ENCODE measurements at places on chromosomes 12 and 14.

- no peak for DNase-seq
Measured at GRCh38 chr14:61334197-61334701, 12.9 kb downstream of the PRKCH start.

DNA sequence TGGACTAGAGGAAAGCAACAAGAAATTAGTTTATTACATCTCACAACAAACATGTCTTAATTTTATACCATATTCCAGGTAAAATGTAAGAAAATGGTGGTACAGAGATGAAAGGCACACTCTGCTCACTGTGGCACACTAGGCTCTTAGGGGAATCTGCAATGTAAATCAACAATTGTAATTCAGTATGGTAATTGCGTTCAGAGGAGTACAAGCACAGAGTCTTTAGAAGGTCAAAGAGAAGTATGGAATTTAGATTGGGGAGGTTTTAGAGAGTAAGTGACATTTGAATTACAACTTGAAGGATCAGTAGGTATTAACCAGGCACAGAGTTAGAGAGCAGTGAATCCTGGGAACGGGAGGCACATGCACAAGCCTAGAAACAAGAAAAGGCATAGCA, 694.0 kb upstream of the USP15 start:
- no peak for DNase-seq

- DNase-seq = no peak
Measured at GRCh38 chr14:93741556-93742230, 46.6 kb downstream of the PRIMA1 start.

DNA sequence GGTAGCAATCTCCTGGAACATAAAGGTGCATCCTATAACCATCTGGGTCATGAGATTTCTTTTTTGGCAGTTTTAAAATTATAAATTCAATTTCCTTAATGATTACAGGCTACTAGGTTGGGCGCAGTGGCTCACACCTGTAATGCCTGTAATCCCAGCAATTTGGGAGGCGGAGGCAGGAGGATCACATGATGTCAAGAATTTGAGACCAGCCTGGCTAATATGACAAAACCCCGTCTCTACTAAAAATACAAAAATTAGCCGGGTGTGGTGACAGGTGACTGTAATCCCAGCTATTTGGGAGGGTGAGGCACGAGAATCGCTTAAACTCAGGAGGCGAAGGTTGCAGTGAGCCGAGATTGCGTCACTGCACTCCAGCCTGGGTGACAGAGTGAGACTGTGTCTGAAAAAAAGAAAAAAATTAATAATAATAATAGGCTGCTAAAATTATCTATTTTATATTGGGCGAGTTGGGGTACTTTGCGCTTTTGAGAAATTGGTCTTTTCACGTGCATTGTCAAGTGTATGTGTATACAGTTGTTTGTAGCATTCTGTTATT, 17.2 kb upstream of the ARF6 start:
- no peak for DNase-seq

All from hematopoietic multipotent progenitor cell (in vitro differentiated cells).